T-cell (primary cell): ENCODE measurements at places on chromosomes 11 and 22. TPM values are rescaled to one million over a fixed set of nuclear protein-coding genes. Genes with fewer than 3 reads are reported as not detected.
A peak's percentile ranks its signal among the peaks of the same experiment; 100 is the strongest.

DNA sequence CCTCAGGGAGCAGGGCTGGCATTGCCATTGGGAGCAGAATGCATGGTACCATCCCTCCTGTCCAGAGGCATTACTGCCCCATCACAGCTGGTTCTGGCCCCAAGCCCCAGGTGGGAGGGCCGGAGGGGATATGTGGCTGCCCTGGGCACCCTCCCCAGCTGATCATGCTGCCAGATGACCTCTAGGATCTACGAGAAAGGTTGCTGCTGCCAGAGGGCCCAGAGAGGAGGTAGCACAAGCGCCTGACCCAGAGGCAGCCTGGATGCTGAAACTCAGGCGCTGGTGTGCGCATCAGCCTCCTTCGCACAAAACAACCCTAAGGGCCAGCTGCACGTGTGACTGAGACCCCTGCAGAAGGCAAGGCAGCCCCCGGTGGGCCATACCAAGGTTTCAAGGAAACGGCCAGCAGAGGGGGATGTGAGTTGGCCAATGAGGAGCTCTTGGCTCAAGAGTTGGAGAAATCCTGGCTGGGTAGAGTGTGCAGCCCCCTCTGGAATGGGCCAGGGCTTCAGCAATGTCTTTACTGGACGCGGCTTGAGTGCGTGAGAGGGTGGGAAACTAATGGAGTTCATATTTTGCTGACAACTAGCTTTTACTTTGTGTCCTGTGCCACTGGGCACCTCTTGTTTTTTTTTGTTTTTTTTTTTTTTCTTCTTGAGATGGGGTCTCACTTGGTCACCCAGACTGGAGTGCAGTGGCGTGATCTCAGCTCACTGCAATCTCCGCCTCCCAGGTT lies 88.3 kb upstream of the PARVA start:
- DNase-seq, result no peak

DNA sequence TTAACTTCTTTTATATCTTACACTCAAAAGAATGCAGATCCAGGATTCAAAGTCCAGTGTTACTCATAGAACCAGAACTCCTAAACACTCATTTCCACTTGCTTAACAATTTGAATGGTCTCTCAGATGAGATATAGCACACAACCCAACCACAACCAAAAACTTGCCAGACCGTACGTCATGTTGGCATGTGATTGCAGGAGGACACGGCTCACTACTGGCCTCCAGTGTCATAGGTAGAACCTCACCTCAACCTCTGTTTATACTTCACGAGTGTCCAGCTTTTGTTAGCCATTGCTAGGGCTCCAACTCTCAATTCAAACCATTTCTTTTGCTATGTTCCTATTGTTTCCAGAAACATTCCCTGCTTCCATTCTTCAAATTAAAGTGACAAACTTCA lies 58.5 kb upstream of the PDGFD start:
- DNase-seq, result no peak

- peak; percentile 55 for DNase-seq
Measured at GRCh38 chr11:66868726-66869566, 12.1 kb downstream of the LRFN4 start.

Gene OR2AT4
- total RNA-seq, result not detected

DNA sequence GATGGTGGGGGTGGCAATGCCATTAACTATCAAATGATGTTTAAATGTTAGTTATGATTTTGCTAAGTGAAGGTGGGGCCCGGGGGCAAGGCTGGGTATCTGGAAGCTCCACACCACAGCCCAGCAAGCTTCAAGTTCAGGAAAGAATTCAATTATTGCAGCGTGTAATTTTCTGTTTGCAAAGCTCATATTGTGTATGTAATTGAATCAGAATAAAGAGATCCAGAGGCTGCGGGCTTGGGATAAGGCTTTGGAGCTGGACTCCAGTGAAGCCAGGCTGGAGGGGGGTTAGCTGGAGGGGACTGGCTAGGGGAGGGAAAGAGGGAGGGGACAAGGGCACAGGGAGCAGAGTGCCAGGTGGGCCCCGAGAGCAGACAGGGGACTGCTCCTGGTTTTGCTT lies 557.1 kb upstream of the CADM1 start:
- no peak for DNase-seq
